ENCODE measurements at places on chromosomes 7 and 10.

GRCh38 chr7:39647816-39648215 lies 24.4 kb downstream of the RALA start:
- DNase-seq: no peak

DNA sequence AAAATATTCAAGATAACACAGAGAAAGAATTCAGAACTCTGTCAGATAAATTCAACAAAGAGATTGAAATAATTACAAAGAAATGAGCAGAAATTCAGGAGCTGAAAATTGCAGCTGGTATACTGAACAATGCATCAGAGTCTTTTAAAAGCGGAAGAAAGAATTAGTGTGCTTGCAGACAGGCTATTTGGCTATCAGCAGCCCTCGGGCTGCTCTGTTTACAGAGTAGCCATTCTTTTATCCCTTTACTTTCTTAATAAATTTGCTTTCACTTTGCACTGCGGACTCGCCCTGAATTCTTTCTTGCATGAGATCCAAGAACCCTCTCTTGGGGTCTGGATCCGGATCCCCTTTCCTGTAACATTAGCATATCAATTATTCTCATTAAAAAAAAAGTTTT lies 1040.0 kb downstream of the SORCS3 start:
- DNase-seq: no peak

- no peak for DNase-seq
Measured at GRCh38 chr7:81155654-81156373, 237.0 kb upstream of the SEMA3C start.

- no peak for DNase-seq
Measured at GRCh38 chr7:48781752-48782151, 142.6 kb upstream of the CDC14C start.

DNA sequence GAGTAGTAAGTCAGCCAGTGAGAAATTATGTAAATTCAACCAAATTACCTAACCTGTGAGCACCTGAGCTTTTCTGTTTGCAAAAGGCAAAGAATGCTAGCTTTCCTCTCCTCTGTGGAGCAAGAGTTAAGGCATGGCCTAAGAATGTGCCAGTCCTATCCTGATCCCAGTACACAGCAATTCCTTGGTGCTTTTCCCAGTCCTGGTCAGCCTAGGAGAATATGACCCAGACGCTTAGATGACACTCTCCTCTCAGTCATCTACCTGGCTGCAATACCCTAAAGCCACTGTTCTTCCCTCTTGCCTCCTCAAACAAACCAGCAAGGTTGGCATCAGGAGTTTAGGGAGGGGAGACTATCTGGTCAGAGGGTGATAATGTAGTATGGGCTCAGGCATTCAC lies 4.1 kb downstream of the PDLIM1 start:
- DNase-seq: no peak

GRCh38 chr10:15563246-15563645 lies 156.5 kb downstream of the ITGA8 start:
- no peak for DNase-seq

DNA sequence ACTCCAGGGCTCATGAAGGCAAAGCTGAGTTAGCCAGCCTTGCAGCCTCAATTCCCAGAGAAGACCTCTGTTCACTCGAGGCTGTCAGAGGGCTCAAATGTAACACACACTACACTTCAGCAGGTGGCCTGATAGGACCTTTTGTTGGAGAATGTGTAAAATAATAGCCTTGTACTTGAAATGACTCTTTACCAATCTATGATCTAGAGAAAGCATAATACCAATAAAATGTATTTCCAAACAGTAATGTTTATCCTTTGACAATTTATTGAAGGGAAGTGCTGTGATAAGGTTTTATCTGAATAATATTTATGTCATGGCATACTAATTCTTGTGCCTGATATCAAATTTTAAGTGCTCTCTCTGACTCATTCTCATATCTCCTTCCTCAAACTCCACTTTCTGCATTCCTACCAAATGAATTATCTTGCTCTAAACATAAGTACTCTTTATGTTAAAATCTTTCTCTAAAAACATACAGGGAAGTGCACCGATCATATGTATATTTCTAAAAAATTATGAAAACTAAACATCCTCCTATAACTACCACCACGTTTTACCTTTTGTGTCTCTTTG lies 20.9 kb downstream of the CYP3A7 start:
- DNase-seq: no peak

- DNase-seq: no peak
Measured at GRCh38 chr10:57260175-57260574, 899.1 kb upstream of the ZWINT start.

DNA sequence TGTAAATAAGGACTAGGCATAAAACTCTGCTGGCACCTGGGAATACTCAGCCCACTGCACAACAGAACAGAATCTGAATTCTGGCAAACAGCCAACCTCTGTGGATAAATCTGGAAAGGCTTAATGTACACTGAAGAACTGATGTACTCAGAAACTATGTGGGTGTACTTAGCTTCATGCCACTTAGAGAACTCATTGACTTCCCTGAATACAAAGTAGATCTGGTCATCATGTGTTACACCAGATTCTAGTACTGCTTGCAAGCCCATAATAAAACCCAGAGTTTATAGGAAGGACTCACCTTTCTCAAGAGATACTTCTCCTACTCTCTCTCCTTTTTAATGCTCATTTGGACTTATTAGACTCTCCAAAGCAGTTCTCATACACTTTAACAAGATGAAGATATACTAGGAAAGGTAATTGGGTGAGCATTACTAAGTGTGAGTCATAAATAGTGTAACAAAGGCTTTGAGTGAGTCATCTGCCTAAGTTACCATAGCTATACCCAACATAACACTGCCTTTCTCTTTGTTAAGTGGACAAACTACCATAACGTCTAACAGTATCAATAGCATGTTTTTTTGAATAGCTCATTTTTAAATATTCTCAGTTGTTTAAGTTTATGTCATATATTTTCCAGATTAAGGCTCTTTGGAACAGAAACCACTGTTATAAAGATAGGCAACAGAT lies 309.1 kb downstream of the MDFIC start:
- DNase-seq: no peak

GRCh38 chr7:84236398-84236797 lies 41.8 kb upstream of the SEMA3A start:
- no peak for DNase-seq

DNA sequence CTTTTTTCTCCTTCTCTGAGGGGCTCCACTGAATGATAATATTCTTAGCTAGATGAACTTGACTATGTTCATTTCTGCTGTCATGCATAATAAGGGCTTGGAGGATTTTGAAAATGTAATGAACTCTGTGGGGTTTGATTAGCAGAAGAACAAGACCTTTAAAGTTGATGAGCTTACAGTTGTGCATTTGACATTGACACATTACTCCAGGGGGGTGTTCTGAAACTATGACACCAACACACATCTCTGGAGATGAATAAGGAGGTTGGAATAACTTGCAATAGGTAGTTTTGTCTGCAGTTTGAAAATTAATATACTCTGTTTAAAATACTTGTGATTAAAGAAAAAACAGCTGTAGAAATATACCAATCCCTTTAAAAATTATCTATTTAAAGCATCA lies 80.3 kb downstream of the ANK3 start:
- no peak for DNase-seq

GRCh38 chr10:451021-451471 lies 238.4 kb downstream of the DIP2C start:
- DNase-seq: no peak

- no peak for DNase-seq
Measured at GRCh38 chr7:89943525-89944050, 210.7 kb upstream of the STEAP1 start.
